ENCODE measurements at places on chromosomes 12 and 14.

DNA sequence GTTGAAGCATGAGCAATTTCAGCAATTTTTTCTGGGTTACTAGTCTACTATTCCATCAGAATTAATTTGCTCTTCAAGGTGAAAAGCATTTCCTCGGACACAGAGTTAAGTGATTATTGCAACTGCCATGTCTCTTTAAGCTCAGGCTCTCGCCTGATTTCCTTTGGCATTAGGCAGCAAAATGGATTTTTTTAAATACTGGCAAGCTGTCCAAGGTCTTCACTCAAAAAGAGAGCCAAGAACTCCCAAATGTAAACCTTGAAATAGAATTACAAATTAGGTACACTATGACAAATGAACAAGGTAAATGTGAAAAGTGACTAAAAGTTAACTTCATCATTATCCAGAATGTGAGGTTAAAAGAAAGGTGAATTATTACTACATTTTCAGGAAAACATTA is 111.9 kb downstream of the GARIN6 start:
- DNase-seq = no peak

DNA sequence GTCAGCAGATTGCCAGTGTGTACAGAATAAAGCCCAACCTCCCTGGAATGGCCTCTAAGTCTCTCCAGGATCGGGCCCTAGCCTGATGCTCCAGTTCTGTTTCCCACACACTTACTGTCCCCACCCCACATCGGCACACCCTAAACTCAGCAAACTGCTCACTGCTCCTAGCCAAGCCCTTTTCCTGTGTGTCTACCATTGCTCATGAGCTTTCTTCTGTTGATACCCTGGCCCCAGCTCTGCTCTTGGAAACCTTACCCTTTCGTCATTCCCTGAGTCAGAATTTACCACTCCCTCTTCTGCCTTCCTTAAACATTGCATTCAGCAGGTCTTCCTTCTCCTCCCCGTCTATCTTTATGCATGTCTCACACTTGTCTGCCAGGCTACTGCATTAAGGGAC is 158.9 kb downstream of the TMX1 start:
- DNase-seq = no peak

GRCh38 chr12:22248571-22249115 is 85.9 kb downstream of the ST8SIA1 start:
- no peak for DNase-seq

DNA sequence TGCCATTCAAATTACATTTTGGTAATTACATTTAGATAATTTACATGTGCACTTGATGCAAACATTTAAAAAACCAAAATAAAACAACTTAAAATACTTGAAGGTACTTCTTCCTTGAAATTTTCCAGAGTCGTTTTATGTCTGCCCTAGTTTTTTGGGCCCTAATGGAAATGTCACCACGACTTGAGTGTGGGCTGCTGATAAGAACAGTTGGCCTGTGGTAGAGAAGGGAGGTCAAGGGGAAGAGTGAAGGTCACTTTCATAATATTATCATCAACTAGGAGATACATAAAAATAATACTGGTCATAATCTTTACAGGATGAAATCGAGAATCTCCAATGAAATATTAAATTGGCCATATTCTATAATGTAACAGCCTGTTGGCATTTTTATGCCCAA is 23.1 kb downstream of the ZDHHC17 start:
- DNase-seq = no peak

DNA sequence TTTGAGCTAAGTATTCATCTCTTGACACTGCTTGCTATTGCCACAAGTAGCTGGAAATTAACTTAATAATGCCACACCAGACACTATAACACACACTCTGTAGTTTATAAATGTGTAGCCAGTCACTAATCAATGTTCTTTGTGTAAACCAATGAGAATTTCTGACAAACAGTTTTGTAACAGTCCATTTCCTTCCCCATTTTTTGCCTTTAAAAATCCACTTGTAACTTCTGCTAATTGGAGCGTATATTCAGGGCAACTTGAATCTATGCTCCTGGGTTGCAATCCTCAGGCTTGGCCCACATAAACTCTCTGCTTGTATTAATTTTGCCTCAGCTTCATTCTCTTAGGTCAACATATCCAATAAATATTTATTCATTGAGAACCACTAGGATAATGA is 125.0 kb upstream of the DHRS4 start:
- DNase-seq = no peak

GRCh38 chr12:25242981-25243679 is 7.6 kb downstream of the KRAS start:
- no peak for DNase-seq

- DNase-seq = peak; percentile 65
Observed at GRCh38 chr14:103606963-103607668, 21.9 kb upstream of the KLC1 start.
